NCI-H146 (cell line): ENCODE measurements at places on chromosomes 13 and 19.

DNA sequence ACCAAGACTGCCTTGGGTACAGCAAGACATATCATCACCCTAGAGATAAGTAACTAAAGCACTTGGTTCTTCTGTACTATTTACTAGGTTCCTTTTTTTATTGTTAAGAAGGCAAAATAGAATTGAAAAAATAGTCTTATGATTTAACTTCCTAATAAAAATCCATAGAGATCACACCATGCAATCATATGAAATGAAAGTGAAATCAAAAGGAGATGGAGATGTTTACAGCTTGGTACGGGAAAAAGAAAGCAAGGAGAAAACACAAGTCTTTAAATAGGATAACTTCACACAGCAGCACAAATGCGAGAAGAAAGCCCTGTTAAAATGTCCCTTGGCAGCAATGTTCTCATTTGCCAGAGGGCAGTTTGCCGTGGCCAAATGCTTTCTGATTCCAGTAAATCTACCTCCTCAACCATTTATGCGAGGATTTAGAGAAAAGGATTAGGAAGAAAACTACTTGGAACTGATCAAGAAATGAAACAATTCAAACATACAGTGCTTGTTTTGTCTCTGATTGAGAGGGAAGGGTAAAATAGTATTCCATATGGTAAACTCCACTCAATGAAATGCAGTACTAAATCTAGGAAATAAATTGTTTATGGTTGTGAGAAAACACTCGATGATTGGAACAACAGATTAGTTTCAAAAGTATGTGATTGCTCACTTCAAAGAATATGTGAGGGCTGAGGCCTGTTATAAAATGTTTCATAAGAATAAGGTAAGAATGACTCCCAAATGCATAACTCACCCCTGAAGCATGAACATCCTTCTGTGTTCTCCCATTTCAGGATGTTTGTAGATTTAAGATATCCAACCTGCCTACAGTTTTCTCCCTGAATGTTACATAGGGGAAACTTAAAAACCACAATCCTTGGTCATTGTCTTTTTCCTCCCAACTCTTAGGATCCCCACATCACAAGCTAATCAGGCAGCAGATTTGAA lies 487.8 kb downstream of the DACH1 start:
- DNase-seq = no peak

DNA sequence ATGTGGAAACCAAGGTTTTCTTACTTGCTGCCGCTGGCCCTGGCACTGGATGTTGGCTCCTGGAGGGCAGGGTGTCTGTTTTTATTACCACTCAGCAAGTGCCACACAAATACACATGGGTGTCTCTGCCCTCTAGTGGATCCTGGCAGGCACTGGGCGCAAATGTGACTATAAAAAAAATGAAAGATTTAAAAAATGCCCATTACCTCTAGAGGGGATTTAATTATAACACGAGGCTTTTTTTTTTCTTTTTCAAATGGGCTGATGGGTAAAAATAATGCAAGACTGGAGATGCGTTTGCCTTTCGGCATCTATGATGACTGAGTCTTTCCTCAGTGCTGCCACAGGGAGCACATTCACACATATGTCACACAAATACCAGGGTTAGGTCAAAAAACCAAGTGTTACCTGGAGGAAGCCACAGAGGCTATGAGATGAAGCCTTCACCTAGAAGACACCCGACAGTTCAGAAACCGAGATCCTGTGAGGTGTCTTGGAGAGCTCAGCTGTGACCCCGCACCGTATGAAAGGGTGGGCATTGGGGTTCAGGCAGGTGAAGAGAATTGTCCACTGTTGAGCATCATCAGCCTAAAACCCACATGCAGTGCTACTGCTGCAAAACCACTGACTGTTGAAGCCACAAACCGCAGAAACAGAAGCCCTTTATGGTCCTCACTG lies 25.7 kb downstream of the CHAMP1 start:
- peak; percentile 61 for DNase-seq

DNA sequence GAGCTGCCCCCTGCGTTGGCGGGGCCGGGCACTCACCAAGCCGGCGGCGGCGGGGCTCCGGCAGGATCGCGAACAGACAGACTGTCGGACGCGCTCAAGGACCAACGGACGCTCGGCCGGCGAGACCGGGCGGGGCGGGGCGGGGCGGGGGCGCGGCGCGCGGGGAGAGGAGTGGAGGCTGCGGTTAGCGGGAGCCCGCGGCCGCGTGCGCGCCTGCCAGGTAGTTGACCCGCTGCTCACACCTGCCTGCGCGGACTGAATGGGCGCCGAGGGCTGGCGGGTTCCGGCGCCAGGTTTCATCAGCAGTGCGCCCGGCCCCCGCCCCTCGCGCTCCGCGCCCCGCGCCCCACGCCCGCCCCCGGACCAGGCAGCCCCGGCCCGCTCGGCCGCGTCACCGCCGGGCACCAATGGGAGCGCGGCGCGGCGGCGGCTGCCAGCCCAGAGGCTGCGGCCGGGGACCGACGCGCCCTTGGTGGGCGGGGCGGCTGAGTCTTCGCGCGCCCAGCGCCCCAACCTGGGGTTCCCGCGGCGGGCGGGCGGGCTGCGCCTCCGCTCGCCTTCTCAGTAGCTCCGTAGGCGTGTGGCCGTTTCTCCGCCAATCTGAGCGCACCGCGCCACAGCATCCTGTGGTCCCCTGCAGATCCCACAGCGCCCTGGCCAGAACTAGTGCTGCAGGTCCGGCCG lies at the start of gene SLC7A1:
Gene SLC7A1, minus strand, starts transcription at position 309 of the 684 bp plus-strand sequence. CDS start 59,500 bp downstream, outside the sequence.
- peak; percentile 91 for DNase-seq

DNA sequence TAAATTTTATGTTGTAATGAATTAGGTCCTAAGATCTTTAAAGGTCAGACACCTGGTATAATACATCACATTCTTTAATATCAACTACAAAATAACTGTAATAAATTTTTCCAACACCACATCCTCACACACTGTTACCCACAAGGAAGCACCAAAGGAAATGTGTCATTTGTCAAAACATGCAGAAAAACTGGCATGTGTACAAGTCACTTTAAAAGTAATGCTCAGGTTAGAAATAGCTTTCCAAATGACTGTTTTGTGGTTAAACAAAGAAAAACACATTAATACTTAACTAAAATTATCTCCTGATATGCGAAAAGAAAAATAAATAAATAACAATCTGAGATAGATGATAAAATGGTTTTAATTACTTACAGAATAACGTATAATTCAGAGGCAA lies 74.7 kb downstream of the MZT1 start:
- no peak for DNase-seq

DNA sequence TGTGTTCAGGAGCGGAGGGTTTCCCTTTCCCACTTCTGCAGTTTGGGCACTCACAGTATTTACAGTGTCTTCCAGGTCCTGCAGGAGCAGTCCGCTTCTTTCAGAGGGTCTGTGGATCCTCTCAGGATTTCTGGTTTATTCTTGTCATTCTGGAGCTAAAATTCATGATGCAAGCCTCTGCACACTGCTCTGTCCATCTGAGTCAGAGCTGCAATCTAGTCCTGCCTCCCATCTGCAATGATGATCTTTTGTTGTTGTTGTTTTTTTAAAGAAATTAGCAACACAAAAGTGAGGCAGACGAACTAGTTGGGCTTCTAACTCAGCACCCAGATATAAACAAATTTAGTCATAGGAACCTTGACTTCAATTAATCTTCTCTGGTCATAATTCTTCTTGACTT lies 86.5 kb downstream of the DLEU7 start:
- DNase-seq = no peak

GRCh38 chr13:94400874-94401273 lies 78.6 kb downstream of the DCT start:
- no peak for DNase-seq

DNA sequence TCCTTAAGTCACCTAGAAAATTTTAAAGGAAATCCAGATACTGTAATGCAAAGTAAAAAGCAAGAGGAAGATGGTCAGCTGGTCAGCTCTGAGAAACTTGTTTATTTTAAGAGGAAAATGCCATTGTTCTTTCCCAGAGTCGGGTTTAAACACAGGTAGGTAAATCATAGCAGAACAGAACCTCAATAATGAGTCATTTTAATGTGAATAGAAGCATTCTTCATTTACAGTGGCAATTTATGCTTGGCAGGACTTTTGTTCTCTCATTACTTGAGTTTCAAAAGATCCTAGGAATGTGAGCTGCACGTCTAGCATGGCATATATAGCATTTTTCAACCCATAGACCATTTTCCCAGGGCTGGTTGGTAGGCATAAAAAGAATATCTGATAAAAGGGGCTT lies 132.3 kb downstream of the LIG4 start:
- no peak for DNase-seq

- no peak for DNase-seq
Measured at GRCh38 chr13:46726347-46726746, 70.6 kb downstream of the ESD start.

GRCh38 chr19:39321117-39321831 lies 611 bp upstream of the LRFN1 start:
- DNase-seq = no peak
